ENCODE measurements at places on chromosomes 12 and 14.

GRCh38 chr14:68143341-68143841 lies 323.8 kb downstream of the RAD51B start:
- DNase-seq = no peak

GRCh38 chr12:52164624-52165023 lies 27.2 kb downstream of the KRT80 start:
- no peak for DNase-seq

DNA sequence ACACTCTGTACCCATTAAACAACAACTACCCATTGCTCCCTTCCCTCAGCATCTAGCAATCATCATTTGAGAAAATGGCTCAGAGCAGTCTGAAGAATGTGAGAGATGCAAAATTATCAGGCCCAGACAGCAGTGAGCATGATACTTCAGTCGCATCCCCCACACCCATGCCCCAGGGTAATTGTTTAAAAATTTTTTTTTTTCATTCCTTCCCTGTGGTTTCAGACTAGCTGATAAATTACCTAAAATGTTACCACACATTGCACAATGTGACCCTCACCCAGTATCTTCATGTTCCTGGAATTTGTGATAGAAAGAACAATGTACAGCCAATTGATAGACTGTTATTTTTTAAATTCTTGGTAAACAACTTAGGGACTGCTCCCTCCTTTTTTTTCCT lies 11.3 kb upstream of the USP15 start:
- DNase-seq = no peak

- no peak for DNase-seq
Observed at GRCh38 chr14:68707482-68707881, 85.4 kb downstream of the ZFP36L1 start.

GRCh38 chr14:65028937-65029336 lies 42.2 kb downstream of the FNTB start:
- DNase-seq = no peak

- DNase-seq = no peak
Observed at GRCh38 chr12:46754550-46754949, 71.2 kb downstream of the SLC38A4 start.

DNA sequence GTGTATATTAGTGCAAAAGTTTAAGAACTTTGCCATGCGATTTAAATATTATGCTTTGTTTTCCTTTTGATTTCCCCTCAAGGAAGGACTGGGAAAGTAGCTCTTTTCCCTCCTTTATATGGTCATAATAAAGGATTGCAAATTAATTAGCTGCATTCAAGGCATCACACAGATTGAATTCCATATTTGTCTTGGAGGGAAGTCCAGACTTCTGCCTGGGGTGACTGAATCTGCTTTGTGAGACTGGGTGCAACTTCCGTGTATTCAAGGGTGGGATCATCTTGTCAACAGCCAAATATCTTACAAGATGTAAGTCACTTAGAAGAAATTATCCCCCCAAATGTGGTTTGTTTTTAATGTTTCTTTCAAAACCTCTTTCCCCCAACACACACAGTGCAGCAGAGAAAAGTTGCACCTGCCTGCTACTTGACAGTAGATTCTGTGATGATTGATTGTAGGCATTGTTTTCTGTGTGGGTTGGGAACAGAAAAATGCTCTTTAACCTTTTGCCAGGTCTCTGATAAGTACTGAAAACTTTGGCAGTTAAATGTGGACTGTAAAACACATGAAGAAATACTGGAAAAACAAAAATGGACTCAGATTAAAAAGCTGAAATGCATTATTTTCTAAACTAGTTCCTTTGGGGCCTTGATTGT lies 28.4 kb downstream of the STK38L start:
- DNase-seq = no peak

DNA sequence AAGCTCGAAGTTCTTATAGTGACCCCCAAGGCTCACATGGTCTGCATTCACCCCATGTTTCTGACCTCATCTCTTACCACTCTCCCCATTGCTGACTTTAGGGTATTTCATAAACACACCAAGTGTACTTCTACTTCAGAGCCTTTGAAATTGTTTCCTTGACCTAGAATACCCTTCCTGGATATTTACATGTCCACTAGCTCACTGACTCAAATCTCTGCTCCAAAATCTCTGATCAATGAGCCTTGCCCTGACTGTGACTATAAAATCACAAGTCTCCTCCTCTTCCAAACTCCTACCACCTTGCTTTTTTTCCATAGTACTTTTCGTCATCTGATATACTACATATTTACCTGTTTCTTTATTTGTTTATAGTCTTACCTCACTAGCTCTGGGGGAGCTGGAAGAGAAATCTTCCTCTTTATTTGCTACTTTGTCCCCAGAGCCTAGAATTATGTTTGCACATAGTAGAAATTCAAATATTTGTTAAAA lies 105.1 kb downstream of the RMST start:
- no peak for DNase-seq

DNA sequence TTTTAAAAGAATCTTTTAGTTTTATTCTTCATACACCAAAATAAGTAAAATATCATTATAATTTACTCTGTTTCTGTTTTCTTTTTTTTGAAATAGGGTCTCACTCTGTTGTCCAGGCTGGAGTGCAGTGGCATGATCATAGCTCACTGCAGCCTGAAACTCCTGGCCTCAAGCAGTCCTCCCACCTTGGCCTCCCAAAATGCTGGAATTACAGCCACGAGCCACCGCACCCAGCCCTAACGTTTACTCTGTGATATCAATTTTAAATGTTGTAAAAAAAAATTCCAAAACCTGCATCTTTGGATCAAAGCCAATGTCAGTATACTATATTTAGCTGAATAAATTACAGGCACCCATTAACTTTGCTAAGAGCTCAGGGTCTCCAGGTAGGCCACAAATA lies 437.1 kb upstream of the USP15 start:
- no peak for DNase-seq

GRCh38 chr14:51564986-51565604 lies 86.6 kb upstream of the FRMD6 start:
- no peak for DNase-seq

Data from CD4-positive, alpha-beta T cell treated with Interleukin-15 for 4 hours (primary cell).